ENCODE measurements at places on chromosomes 6 and 20.

DNA sequence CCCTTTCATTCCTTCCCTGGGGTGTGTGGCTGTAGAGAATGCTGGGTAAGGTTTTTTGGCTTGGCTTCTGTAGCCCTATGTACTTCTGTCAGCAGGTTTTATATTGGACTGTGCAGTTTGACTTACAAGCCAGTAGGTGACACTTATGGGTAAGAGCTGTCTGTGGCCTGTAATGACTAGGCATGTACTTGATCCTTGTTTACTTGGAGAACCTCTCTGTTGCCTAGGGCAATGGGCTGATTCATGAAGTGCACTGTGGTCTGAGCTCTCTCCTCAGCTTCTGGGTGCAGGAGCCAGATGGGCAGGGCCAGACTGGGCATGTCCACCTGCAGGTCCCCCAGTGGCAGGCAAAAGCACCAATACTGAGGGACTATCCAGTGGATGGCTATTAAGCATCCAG, 544.6 kb downstream of the ADGRB3 start:
- no peak for DNase-seq

GRCh38 chr6:145882121-145882531, 67.5 kb upstream of the FBXO30 start:
- no peak for DNase-seq

GRCh38 chr6:111912904-111913303, 39.7 kb upstream of the FYN start:
- DNase-seq = no peak

GRCh38 chr6:15389765-15390723, 144.2 kb downstream of the JARID2 start:
- no peak for DNase-seq

DNA sequence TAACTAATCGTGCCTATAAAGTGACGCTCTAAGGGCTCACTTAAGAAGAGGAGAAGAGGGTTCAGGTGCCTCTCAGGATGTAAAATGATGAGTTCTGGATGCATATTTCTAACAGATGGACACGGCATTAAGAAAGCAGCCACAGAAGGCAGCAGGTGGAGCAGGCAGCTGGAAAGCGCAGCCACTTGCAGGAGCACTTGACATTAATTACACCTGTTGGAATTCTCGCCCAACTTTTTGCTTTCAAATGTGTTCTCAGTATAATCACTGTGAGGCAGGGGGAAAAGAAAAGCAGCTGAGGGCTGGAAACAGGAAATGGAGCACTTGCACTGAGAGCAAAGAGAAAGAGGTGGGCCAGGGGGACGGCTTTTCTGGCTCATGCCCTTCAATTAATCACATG, 164.2 kb downstream of the NKAIN2 start:
- no peak for DNase-seq

DNA sequence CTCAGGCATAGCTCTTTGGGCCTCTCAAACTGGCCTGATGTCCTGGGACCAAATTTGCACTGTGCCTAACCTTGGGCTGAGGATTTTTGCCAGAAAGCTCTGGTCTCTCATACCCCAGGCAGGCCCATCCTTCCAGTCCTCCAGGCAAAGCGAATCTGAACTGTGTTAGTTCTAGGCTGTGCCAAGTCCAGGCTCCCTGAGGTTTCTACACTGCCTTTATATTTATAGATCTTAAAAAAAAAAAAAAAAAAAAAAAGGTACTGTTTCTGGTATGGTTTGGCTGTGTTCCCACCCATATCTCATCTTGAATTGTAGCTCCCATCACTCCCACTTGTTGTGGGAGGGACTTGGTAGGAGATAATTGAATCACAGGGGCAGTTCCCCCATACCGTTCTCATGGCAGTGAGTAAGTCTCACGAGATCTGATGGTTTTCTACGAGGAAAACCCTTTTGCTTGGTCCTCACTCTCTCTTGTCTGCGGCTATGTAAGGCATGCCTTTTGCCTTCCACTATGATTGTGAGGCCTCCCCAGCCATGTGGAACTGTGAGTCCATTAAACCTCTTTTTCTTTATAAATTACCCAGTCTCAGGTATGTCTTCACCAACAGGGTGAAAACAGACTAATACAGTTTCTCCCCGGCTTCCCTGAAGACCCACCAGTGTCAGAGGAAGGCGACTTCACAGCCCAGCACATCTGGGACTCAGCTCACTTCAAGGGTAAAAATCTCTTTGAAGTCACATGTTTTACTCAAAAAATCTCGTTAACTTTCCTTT, 39.0 kb upstream of the TBXT start:
- no peak for DNase-seq

All from stimulated activated CD4-positive, alpha-beta T cell treated with anti-CD3 and anti-CD28 coated beads, TNF-alpha, amount 100 ng/mL, for 1 hour (primary cell).